Non-pigmented ciliary epithelial cell (primary cell): ENCODE measurements at places on chromosomes 16 and 17.

DNA sequence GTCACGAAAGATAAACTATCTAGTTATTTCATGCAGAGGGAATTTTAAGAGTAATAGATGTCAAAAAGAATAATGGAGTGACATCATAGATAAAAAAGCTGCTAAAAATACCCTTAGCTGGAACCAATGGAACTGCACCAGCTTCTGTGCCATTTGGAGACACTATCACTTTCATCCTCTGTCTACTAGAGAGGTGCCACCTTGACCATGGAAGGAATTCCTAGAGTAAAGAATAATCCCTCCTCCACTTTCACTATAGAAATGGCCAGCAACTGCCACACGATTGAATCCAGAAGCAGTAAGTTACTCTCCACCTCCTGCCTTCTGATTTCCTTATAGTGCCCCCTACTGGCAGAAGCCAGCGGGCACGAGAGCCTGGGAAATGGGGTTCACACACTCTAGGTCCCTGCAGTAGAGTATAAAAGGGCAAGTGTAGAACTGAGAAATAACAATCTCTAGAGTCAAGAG lies 2.8 kb upstream of the ALDH3A2 start:
- DNase-seq, result no peak

DNA sequence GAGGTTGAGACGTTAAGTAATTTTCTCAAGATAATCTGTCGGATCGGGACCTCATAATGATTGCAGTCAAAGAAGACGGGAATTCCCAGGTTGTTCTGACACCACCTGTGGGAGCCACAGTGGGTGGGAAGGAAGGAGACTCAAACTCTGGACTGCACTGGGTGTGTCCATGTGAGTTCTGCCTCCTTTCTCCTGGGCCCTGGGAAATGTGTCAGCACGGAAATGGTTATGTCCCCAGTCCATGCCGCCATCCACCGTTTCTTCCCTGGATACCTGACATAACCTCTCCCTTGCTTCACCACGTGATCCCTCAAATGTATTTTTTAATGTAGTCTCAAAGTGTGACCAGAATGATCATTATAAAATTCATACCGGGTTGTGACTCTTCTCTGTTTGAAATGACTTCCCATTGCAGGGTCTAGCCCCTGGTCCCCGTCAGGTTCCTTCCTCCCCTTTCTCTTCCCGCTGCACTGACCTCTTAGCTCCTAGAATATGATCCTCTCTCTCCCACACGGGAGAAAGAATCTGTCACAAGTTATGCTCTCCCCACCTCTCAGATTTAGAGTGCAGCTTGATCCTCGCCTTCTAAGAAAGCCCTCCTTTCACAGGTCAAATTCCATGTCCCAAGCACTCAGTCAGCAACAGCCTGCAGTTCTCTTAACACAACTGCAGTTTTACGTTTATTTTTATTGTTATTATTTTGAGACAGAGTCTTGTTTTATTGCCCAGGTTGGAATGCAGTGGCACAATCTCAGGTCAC lies 820.0 kb upstream of the EEF2KMT start:
- DNase-seq, result no peak

DNA sequence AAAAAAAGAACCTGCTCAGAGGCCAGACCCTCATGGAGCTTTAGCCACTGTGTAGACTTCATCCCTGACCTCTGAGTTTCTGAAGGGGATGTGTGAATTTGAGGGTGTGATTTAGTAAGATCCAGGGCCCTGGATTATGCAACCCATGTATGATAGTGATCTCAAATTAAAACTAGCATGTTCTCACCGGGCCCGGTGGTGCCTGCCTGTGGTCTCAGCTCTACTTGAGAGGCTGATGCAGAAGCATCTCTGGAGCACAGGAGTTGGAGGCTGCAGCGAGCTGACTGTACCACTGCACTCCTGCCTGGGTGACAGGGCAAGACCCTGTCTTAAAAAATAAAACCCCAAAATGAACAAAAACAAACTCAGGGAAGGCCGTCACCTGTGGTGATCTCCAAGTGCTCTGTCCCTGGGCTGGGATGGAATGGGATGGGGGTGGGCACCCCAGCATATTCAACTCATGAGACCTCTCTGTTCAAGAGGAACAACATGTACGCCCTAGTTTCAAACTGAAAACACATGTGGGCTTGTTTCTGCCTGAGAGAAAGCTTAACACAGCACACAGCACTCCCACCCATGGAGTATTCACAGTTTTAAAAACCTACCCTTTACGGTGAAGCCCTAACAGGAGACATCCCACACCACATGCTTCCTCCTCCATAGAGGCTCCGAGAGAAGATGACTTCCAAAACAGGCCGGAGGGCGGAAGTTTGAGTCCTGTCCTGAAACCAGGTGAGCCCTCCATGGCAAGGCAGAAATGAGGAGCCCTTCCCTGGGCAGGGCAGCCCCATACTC lies 30.1 kb downstream of the GNPTG start:
- no peak for DNase-seq

DNA sequence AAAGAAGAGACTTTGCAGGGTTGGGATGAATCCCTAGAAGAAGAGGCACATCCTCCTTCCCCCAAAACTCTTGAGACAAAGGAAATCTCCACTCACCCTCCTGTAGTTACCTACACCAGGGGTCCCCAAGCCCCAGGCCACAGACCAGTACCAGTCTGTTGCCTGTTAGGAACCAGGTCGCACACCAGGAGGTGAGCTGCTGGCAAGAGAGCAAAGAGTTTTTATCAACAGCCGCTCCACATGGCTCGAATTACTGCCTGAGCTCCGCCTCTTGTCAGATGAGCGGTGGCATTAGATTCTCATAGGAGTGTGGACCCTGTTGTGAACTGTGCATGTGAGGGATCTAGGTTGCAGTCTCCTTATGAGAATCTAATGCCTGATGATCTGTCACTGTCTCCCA lies 98.9 kb downstream of the CCT6B start:
- no peak for DNase-seq

- DNase-seq, result no peak
Measured at GRCh38 chr17:28712032-28712704, 480 bp upstream of the PROCA1 start.

GRCh38 chr17:47742319-47743181 lies 9.5 kb downstream of the TBX21 start:
- no peak for DNase-seq

GRCh38 chr16:11582157-11582814 lies 4.4 kb downstream of the LITAF start:
- DNase-seq, result no peak

- DNase-seq, result no peak
Measured at GRCh38 chr17:42683407-42684034, 1.2 kb downstream of the CNTNAP1 start.

GRCh38 chr16:87044032-87044382 lies 273.2 kb downstream of the C16orf95 start:
- no peak for DNase-seq

DNA sequence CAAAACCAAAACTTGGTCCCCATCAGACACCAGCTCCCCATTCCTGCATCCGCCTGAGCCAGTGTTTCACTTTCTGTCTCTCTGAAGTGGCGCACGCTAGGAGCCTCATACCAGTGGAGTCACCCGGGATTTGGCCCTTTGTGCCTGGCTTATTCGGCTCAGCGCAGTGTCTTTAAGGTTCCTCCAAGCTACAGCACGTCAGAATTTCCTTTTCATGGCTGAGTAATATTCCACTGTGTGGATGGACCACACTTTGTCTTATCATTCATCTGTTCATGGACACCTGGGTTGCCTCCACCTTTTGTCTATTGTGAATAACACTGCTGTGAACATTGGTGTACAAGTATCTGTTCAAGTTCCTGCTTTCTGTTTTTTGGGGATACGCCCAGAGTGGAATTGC lies 45.2 kb upstream of the CHMP6 start:
- DNase-seq, result no peak

GRCh38 chr17:57375040-57375769 lies 118.9 kb downstream of the MSI2 start:
- DNase-seq, result no peak

- no peak for DNase-seq
Measured at GRCh38 chr16:12532871-12533610, 270.6 kb downstream of the CPPED1 start.

- no peak for DNase-seq
Measured at GRCh38 chr16:1926271-1926670, 8.1 kb upstream of the HS3ST6 start.

DNA sequence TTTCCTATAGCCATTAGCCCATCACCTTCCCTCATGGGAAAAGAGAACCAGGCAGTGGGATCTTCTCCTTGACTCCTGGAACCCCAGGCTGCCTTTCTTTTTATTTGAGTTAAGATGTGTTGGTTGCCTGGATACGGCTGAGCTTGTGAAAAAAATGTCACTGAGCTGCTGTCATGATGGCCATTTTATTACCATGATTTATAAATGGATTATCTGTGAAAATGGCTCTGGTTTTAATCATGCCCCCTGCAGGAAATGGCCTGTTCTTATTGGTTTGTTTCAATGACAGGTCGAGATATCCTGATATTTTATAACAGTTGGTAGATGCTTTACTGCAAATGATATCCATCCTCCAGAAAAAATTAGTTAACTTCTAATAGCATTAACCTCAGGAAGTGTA lies 640.4 kb downstream of the CDH11 start:
- no peak for DNase-seq

DNA sequence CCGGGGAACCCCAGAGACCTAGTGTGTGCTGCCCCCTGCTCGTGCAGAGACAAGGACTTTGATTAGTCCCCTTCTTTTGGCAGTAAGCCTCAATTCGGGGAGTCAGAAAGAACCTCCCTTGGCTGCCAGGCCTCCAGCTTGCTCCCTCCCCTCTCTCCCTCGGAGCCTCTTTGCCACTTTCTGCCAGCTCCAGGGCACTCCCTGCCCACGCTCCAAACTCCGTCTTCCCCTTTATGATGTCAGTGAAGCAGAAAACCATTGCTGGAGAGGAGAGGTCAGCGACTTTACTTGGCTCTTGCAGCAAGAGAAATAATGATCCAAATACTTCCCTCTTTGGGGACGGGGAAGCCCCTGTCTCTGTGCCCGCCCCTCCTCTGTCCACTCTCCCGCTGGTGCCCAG lies 28.1 kb downstream of the TTYH2 start:
- no peak for DNase-seq

- DNase-seq, result no peak
Measured at GRCh38 chr16:22721511-22722100, 92.4 kb upstream of the HS3ST2 start.

GRCh38 chr16:58128181-58128631 lies 975 bp downstream of the CFAP20 start:
- no peak for DNase-seq

- no peak for DNase-seq
Measured at GRCh38 chr17:68182940-68183551, 64.8 kb upstream of the AMZ2 start.

DNA sequence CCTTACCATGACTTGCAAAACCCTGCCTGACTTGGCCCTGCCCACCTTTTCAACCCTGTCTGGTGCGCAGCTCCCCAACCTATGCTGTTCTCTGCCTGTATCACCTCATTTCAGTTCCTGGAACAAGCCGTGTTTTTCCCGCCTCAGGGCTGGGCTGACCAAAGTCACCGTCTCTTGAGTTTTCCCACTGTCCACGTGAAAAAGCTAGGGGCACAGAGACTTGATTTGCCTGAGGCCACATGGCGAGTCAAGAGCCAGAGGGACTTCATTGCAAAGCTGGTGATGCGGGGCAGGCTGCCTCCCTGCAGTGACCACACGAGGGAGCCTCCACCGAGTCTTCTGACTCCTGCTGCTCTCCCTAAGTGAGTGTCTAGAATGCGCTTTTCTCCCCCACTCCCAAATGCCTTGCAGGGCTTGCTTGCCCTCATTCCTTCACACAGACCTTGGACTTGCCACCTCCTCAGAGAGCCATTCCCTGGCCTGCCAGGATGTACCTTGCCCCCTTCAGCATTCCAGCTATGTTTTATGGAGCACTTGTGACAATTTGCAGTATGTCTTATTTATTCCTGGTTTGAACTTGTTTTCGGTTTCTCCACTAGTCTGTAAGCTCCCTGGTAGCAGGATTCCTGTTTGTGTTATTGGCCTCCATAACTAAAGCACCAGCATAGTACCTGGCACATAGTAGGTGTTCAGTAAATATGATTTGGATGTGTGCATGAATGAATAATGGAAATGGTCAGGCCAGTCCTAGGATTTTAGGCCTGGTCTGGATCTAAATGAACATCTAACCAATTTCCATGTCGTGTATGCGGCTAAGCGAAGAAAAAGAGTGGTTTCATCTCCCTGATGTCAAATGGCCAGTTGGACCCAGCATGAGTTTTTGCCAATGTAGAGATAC lies 252.3 kb downstream of the SNX29 start:
- no peak for DNase-seq

GRCh38 chr17:40531051-40531991 lies 29.9 kb upstream of the TNS4 start:
- no peak for DNase-seq

DNA sequence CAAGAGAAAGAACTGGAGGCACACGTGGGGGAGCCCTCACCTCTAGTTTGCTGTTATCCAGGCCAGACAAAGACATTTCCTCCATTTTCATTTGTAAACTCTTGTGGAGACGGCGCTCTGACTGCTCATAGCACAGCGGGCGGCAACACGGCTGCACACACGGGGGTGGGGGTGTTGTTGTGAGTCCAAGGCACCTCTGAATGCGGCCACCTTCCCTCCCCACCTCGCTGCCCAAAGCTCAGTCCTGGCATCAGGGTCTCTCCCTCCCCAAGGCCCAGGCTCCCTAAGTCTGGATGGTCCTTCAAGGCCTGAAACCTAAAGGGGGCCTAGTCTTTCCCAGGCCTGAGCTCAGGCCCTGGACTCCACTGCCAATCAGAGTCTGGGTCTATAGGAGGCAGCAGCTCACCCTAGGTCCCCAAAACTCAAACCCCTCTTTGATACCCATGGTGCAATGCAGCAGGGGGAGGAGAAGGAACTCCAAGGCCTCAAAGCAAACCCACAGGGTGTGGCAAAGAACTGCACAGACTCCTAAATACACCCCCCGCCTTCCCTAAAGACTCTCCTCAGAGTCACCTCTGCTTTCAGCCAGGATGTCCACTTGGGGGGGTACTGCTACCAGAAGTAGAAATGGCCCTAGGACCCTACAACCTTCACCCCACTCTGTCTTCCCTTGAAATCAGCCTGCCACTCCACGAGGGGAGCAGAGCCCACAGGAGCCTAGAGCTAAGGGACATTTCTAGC lies 1.5 kb downstream of the ATXN7L3 start:
- DNase-seq, result no peak
